Esophagus mucosa (tissue), 1 donor: ENCODE measurements at places on chromosomes 3 and 15. TPM values are rescaled to one million over a fixed set of nuclear protein-coding genes. Genes with fewer than 3 reads are reported as not detected.

Gene GOLGA6B
- not detected for total RNA-seq

Gene MRAS
- total RNA-seq: 1.6 TPM

Gene APEH
- total RNA-seq: 103 TPM

Gene SPATA12
- not detected for total RNA-seq

Gene PDZRN3
- total RNA-seq: 18.2 TPM

Gene EFCAB12
- total RNA-seq: 0.04 TPM
